ENCODE measurements at places on chromosomes 13 and 19.

GRCh38 chr13:75739244-75739868, 103.2 kb downstream of the LMO7 start:
- no peaks in the 10 kb centered on the region for H3K4me1 ChIP-seq
- no peak overlapping the region for H3K4me3 ChIP-seq
- no peaks in the 10 kb centered on the region for H3K27me3 ChIP-seq
- no peak overlapping the region for H3K27ac ChIP-seq
- DNase-seq: no peak

GRCh38 chr13:44758630-44759383, 182.7 kb upstream of the TSC22D1 start:
- no peak for DNase-seq
- H3K4me3 ChIP-seq: no peak overlapping the region
- H3K36me3 ChIP-seq: no peaks in the 10 kb centered on the region
- no peaks in the 10 kb centered on the region for H3K27me3 ChIP-seq
- no peak overlapping the region for H3K27ac ChIP-seq
- no peaks in the 10 kb centered on the region for H3K4me1 ChIP-seq

DNA sequence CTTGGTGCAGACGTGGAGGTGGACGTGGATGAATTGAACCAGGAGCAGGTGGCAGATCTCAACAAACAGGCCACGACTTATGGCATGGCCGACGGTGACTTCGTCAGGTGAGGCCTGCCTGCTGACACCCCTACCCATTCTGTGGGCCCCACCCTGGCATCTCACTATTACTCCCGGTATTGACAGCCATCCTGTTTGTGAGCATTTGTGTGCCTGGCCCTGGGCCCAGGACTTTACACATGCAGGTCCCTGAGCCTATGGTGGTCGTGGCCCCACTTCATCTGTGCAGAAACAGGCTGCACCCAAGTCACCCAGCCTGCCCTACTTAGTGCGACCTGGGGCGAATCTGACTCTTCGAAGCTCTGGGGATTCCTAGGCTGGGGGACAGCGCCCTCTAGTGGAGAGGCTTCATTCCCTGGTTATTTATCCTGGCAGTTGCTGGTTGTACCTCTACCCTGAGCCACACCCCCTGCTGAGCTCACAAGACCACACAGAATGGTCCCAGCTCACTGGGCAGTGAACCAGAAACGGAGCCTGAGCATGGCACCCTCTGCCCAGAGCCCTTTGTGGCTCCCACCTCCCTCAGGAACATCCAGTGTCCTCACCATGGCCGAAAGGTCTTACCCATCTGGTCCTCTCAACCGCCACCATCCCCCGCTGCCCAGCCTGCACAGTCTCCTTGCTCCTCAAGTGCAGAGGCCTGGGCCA, 16.9 kb downstream of the ZNF296 start:
- H3K4me1 ChIP-seq: no peaks in the 10 kb centered on the region
- DNase-seq: peak; percentile 64
- peaks cover 4% of the 10 kb centered on the region for H3K36me3 ChIP-seq
- H3K27me3 ChIP-seq: no peaks in the 10 kb centered on the region
- H3K27ac ChIP-seq: no peak overlapping the region

GRCh38 chr13:72489751-72490150, 237.7 kb downstream of the MZT1 start:
- no peaks in the 10 kb centered on the region for H3K27me3 ChIP-seq
- H3K4me1 ChIP-seq: no peaks in the 10 kb centered on the region
- no peak for DNase-seq
- H3K36me3 ChIP-seq: no peaks in the 10 kb centered on the region
- no peak overlapping the region for H3K4me3 ChIP-seq

GRCh38 chr13:43905435-43906031, 25.8 kb downstream of the LACC1 start:
- no peak for DNase-seq
- H3K4me1 ChIP-seq: no peaks in the 10 kb centered on the region
- no peak overlapping the region for H3K4me3 ChIP-seq
- no peak overlapping the region for H3K27ac ChIP-seq

DNA sequence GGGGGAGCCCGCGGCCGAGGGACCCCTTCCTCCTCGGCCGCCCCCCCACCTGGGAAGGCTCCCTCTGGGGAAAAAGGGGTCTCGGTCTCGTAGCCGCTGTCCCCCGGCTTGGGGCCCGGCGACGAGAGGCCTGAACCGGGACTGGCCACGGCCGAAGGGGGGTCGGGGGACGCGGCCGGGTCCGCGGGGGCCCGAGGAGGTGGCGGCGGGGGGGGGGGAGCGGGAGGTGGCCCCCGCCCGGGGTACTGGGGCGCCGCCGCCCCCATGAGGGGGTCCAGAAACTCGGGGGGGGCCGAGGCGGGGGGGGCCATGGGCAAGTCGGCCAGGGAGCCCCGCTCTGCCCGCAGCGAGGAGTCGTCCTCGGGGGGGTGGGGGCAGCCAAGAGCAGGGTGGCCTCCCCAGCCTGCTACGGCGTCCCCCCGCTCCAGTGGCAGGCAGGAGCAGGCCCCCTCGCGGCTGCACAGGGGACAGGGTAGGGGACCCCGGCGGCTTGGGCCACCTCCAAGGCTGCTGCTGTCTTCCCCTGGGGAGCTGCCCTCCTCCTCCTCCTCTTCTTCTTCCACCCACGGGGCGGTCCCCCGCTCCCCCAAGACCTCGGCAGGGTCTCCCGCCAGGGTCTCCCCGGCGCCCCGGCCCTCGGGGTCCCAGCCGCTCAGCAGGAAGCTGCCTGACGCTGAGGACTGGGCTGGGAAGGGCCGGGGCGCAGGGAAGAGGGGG, 12.9 kb downstream of the LMTK3 start:
- DNase-seq: peak; percentile 30
- peaks cover 2% of the 10 kb centered on the region for H3K27me3 ChIP-seq
- no peaks in the 10 kb centered on the region for H3K36me3 ChIP-seq
- no peak overlapping the region for H3K27ac ChIP-seq
- H3K4me1 ChIP-seq: peaks cover 8% of the 10 kb centered on the region
- H3K4me3 ChIP-seq: no peak overlapping the region

- H3K27ac ChIP-seq: peak overlapping the region; percentile 82
- H3K36me3 ChIP-seq: no peaks in the 10 kb centered on the region
- H3K4me3 ChIP-seq: peak overlapping the region; percentile 64
- H3K27me3 ChIP-seq: no peaks in the 10 kb centered on the region
Observed at GRCh38 chr19:36113894-36114720, 568 bp downstream of the POLR2I start.

DNA sequence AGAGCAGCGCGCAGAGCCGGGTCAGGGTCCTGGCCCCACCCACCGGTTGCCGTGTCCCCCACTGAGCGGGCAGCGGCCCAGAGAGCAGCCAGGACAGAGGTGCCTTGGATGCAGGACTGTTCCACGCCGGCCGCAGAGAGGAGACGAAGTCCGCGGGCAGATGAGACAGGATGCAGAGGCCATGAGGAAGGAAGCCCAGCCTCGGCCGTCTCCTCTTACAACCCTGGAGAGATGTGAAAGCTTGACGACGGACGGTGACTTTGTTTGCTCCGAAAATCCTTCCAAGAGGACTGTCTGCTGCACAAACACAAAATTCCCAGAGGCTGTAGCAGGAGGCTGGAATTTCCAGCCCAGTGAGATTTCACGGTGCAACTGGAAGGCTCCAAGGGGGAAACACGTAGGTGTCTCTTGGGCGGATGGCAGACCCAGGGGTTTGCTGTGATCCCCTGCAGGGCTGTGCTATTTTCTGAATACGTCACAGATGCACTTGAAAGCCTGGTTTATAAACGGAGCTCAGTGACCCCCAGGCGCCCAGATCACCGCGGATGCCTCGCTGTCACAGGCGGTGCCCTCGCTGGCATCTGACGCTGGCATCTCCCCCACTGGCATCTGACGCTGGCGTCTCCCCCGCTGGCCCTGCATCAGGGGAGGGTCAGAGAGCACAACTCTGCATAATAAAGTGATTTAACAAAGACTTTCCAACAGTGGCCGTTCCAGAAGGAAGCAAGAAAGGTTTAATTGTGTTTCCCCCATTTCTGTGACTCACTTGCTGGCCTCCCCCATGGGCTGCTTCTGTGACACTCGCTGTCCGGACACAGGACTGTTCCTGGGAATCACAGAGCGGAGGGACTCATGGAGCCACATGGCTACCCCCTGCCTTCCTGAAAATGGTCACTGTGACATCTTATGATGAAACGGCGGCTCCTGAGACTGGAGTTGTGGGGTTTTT, 62.0 kb upstream of the C13orf46 start:
- H3K4me3 ChIP-seq: no peak overlapping the region
- no peaks in the 10 kb centered on the region for H3K36me3 ChIP-seq
- peaks cover 8% of the 10 kb centered on the region for H3K4me1 ChIP-seq
- no peaks in the 10 kb centered on the region for H3K27me3 ChIP-seq
- H3K27ac ChIP-seq: no peak overlapping the region

DNA sequence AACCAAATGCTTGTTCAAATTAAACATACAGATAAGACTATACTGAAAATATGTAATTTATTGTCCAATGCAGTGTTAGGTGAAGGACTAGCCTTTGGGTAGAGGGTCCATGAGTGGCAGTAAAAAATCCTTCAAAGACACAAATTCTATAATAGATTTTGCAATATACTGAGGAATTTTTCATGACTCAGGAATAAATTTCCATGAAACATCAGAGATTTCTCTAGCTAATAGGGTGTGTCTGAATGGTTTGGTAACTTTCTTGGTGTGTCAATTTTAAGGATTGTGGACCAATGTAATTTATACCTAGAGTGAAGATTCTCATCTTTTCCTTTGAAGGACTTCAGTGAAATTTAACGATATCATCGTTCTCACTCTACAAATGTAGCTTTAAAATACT, 546.7 kb downstream of the SLITRK5 start:
- no peak for DNase-seq
- no peaks in the 10 kb centered on the region for H3K36me3 ChIP-seq
- H3K4me1 ChIP-seq: no peaks in the 10 kb centered on the region
- no peaks in the 10 kb centered on the region for H3K27me3 ChIP-seq

GRCh38 chr13:47845981-47846380, 155.1 kb downstream of the SUCLA2 start:
- H3K4me1 ChIP-seq: no peaks in the 10 kb centered on the region
- no peak overlapping the region for H3K4me3 ChIP-seq
- H3K27me3 ChIP-seq: no peaks in the 10 kb centered on the region

GRCh38 chr13:52864941-52865340, 16.5 kb upstream of the PCDH8 start:
- H3K4me1 ChIP-seq: no peaks in the 10 kb centered on the region
- no peaks in the 10 kb centered on the region for H3K27me3 ChIP-seq
- no peak for DNase-seq
- H3K4me3 ChIP-seq: no peak overlapping the region

GRCh38 chr19:33465834-33466233, 55.8 kb downstream of the PEPD start:
- H3K27me3 ChIP-seq: no peaks in the 10 kb centered on the region
- no peaks in the 10 kb centered on the region for H3K4me1 ChIP-seq
- H3K4me3 ChIP-seq: no peak overlapping the region
- no peaks in the 10 kb centered on the region for H3K36me3 ChIP-seq

DNA sequence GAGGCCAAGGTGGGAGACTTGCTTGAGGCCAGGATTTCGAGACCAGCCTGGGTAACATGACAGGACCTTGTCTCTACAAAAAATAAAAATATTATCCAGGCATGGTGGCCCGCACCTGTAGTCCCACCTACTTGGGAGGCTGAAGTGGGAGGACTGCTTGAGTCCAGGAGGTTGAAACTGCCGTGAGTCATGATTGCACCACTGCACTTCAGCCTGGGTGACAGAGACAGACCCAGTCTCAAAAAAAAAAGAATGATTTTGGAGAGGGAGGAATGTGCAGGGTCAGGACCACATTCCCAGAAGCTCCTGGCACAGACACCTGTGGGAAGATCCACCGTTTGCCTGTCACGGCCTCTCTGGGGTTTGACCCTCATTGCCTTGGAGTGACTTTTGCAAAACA, 9.3 kb upstream of the BAX start:
- H3K27me3 ChIP-seq: no peaks in the 10 kb centered on the region
- H3K4me1 ChIP-seq: no peaks in the 10 kb centered on the region
- H3K27ac ChIP-seq: no peak overlapping the region
- DNase-seq: no peak
- no peaks in the 10 kb centered on the region for H3K36me3 ChIP-seq

- H3K36me3 ChIP-seq: no peaks in the 10 kb centered on the region
- no peaks in the 10 kb centered on the region for H3K27me3 ChIP-seq
- peak overlapping the region; percentile 79 for H3K27ac ChIP-seq
Observed at GRCh38 chr13:77329911-77330584, 3.2 kb upstream of the MYCBP2 start.

DNA sequence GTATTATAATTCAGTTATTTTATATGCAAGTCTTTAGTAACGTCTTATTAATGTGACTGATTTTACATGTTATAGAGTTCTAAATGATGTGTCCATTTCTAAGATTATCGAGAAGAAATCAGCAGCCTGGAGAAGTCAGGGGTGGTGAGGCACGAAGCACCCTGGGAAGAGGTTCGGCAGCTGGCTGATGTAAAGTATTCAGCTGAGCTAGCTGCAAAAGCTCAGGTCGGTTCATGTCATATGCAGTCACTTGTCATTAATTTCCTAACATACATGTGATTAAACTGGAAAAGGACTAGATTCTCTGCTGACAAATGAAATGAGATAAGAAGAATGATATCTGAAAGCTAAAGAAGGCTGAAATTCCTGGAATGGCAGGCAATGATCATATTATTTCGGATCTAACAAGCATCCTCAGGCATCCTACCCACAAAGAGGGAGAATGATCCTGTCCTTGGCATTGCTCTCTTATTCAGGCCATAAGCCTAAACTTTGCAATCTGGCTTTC, 383.0 kb upstream of the SLITRK1 start:
- no peak overlapping the region for H3K4me3 ChIP-seq
- H3K27me3 ChIP-seq: no peaks in the 10 kb centered on the region
- no peak for DNase-seq
- no peaks in the 10 kb centered on the region for H3K36me3 ChIP-seq

GRCh38 chr13:106349080-106349931, 186.2 kb downstream of the EFNB2 start:
- peak overlapping the region; percentile 10 for H3K4me3 ChIP-seq
- no peak overlapping the region for H3K27ac ChIP-seq
- no peaks in the 10 kb centered on the region for H3K4me1 ChIP-seq
- no peak for DNase-seq
- no peaks in the 10 kb centered on the region for H3K27me3 ChIP-seq

GRCh38 chr13:76745261-76746200, 140.7 kb downstream of the KCTD12 start:
- DNase-seq: no peak
- H3K36me3 ChIP-seq: no peaks in the 10 kb centered on the region
- H3K27ac ChIP-seq: no peak overlapping the region
- H3K4me1 ChIP-seq: no peaks in the 10 kb centered on the region
- H3K4me3 ChIP-seq: no peak overlapping the region
